Lower leg skin (tissue), 4 donors: ENCODE measurements at places on chromosomes 3 and 15.

GRCh38 chr15:34336231-34336990 is 1.2 kb downstream of the SLC12A6 start:
- peak; percentile 82 for DNase-seq

DNA sequence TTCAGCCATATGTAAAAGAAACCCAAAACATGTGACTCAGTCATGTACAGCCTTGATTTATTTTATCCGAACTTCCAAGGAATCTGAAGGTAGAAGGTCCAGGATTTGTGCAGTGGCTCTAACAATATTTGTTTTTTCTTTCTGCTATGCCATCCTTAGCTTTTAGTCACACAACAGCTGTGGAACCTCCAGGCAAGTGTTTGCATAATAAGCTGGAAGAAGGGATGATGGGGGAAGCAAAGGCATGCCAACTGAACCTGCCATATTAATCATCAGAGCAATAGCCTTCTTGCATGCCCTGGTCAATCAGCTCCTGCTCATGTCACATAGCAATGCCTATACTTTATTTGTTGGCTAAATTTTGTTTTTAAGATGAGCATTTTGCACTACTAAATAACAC is 444.7 kb upstream of the ARPP21 start:
- no peak for DNase-seq

DNA sequence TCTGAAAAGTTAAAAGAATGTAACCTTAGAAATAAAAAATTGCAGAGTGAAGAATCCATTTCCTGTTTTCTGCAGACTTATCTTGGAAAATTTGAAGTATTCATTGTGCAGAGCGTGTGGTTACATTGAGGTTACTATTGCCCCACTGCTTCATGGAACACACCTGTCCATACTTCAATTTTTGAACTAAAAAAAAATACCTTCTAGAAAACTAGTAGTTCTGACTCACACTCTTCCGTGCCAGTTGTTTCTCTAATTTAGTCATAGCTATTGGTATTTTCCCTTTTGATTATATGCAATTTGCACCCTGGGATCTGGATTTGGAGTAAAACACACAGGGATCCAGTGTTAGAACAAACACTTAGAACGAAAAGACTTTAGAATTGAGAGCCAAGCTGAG is 111.8 kb upstream of the LYSMD4 start:
- no peak for DNase-seq

- no peak for DNase-seq
Observed at GRCh38 chr15:79399606-79400005, 32.5 kb upstream of the MINAR1 start.

DNA sequence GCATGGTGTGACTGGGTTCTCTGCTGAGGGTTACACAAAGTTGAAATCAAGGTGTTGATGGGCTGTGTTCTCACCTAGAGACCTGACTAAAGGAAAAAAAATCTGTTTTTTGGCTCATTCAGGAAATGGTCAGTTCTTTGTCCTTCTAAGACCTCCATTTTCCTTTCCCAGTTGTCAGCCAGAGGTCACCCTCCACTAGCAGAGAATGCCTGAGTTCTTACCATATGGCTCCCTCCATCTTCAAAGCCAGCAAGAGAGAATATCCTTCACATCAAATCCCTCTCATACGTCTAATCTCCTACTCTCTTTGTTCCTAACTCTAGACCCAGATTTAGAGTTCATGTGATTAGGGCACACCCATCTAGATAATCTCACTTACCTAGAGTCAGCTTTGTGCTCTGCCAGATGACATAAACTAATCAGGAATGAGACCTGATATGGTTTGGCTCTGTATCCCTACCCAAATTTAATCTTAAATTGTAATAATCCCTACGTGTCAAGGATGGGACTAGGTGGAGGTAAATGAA is 19.4 kb downstream of the ANKRD28 start:
- no peak for DNase-seq

DNA sequence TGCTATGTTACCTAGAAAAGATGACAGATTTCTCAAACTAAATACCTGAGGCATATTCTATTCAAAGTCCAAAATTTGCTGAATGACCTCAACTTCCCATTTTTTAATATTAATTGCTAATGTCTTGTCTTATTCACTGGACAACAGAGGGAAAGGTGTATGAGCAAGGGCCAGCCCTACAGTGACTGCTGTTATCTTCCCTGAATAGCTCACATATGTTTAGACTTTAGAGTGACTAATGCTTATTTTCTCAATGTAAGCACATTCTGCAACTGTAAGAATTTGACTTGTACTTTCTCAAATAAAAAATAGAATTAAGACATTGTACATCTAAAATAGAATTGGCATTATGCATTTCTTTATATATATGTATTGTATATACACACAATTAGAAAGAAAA is 26.5 kb upstream of the AADACL2 start:
- DNase-seq = no peak
